ENCODE measurements at places on chromosomes 12 and 14.

DNA sequence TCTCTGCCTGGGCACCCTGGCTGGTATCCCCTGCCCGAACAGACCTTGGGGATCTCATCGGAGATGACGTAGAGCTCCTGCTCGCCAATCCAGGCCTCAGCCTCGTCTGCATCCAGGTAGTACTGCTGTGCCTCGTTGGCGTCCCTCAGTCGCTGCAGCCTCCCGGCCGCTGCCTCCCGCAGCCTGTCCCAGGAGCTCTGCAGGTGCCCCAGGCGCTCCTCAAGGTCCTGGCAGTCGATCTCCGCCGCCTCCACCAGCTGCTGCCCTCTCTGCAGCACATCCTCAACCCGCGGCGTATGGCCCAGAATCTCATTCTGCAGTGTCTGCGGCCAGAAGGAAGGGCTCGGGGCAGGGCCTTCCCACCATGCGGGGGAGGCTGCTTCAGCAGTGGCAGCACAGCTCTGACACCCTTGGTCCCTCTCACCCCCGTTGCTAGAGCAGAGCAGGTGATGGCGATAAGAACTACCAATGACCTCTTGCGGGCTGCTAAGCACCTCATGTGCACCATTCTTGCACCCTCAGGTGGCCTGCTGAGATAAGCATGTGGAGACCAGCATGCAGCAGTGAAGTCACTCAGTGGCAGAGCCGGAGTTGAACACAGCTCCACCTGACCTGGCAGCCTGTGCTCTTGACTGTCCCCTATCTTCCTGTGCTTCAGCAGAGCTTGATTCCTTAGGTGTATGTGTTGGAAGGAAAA is 71.0 kb downstream of the PLEKHG3 start:
- no peak for DNase-seq

- no peak for DNase-seq
Measured at GRCh38 chr12:23911574-23911973, 37.9 kb downstream of the SOX5 start.

- no peak for DNase-seq
Measured at GRCh38 chr14:89415159-89415558, 1.9 kb downstream of the FOXN3 start.

DNA sequence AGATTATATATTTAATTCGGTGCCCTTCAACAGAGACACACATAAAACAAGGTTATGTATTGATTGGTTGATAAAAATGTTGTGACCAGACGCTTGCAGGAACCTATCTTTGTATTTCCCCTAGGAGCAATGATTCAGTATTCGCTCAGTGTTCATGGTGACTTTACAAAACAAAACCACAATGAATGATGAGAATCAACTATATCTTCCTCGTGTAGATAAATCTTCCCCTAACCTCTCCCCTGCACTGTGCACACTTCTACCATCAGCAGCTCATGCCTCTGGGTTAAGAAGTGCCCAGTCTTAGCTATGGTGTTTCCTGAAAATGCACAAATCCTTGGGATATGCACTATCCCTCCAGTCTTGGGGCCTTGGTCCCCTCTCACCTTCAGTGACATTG is 16.3 kb downstream of the RIN3 start:
- no peak for DNase-seq

DNA sequence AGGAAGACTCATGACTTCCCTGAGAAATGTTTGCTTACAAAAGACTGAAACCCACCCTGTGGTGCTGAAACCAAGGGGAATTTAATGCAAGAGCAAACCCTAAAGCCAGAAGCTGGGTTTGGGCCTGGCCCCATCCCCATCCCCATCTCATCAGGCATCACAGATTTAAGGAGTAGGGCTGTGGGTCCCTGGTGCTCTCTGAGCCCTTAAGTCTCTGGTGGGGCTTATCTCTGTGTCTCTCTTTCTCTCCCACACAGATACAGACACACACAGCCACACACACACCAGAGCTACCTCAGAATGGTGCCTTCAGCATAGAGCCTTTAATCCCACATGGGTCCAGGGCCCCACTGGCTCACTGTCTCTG is 237.1 kb downstream of the SLC41A2 start:
- no peak for DNase-seq

DNA sequence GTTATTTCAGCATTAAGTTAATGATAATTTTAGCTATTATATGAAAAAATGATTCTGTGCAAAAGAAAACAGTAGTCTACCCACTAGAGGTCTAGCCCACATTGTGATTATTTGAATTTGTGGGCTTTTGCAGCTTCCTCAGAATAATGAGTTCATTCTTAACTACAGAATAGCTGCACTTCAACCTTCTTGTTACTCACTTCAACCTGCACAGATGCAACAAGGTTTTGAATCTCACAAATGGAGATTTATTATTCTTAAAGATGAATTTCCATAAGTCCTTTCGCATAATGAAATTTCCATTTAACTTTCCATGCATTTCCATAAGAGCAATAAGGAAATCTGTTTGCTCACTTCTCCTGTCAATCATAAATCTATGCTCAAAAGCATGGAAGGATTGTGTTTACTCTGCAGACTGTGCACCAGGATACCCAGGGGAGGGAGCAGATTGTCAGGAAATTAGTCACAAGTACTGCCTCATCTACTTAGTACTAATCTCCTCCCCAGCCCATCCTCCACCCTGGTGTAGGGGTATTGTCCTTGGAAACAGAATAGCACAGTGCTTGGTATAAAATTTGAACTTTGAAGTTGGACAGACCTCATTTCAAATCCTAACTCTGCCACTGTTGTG is 24.1 kb downstream of the PTGER2 start:
- DNase-seq, result no peak

- DNase-seq, result no peak
Measured at GRCh38 chr12:60070552-60070951, 474.7 kb downstream of the SLC16A7 start.
